ENCODE measurements at places on chromosomes 7 and 10. TPM values are rescaled to one million over a fixed set of nuclear protein-coding genes. Genes with fewer than 3 reads are reported as not detected.

- no peak for DNase-seq
These were observed 716.2 kb downstream of the NXPH1 start for GRCh38 chr7:9149499-9150082.

- no peak for DNase-seq
These were observed 16.4 kb upstream of the PSMG3 start for GRCh38 chr7:1586126-1586826.

GRCh38 chr7:45890902-45891461 is 2.7 kb downstream of the IGFBP1 start:
- no peak for DNase-seq

FASTK gene
- total RNA-seq, result 149 TPM

ATOH7 gene
- 0.17 TPM for total RNA-seq

- DNase-seq, result no peak
These were observed 148.4 kb upstream of the C7orf33 start for GRCh38 chr7:148442141-148442655.

MOSPD3 gene
- 15.1 TPM for total RNA-seq

COBL gene
- total RNA-seq, result 49.2 TPM

DNA sequence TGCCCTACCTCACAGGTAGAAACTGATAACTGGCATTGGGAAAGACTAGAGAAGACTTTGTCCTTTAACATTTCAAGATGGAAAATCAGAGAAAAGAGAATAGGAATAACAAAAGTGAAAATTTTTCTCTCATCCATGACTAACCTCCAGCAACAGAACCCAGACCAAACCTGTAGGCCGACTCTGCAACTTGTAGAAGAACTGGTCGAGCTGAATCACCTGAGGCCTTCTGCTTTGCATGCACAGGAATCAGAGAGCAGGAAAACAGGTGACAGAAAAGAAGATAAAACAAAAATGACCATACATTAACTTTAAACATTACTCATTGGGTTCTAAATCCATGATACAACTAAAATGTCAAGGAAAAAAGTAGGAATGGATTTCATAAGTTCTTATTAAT is 137.1 kb downstream of the SLC25A13 start:
- DNase-seq, result no peak

MOGAT3 gene
- total RNA-seq, result 47.7 TPM

DNA sequence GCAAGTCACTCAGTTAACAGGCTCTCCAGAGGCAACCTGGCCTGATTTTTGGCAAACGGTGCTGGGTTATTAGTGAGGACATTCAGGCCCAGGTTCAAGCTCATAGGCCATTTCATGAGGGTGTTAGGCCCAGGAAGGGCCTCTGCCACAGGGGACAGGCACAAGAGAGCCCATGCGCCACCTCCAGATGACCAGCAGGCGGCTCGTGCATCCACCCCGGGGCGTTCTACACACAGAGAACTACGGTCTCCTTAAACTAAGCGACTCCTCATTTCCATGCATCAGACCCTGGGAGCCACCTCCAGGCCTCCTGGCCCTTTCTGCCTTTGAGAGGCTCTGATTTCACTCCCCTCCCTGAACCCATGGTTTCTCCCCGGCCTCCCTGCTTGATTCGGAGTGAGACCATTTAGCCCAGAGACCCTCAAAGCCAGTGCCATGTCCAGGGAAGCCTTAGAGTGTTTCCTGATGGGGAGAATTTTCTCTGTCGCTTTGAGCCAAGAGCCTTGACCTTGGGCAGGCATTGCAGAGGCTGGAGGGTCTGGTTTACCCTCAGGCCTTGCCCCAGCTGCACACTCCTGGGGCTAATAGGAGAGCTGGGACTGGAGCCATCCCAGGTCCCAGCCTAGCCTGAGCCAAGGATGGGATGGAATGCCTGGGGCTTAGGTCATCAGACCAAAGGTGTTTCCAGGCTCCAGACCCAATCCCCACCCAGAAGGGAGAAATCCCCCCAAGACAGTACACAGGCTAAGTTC is 188.0 kb downstream of the GRID1 start:
- no peak for DNase-seq

GRCh38 chr10:67075491-67075971 is 149.7 kb downstream of the LRRTM3 start:
- DNase-seq, result no peak

GRCh38 chr7:63925626-63926460 is 72.8 kb upstream of the ZNF722 start:
- peak; percentile 94 for DNase-seq
